ENCODE measurements at places on chromosomes 7 and 10. TPM values are rescaled to one million over a fixed set of nuclear protein-coding genes. Genes with fewer than 3 reads are reported as not detected.

GRCh38 chr7:7761974-7762779, 43.8 kb upstream of the RPA3 start:
- DNase-seq, result no peak

GRCh38 chr10:93346694-93347093, 135.4 kb downstream of the MYOF start:
- DNase-seq, result no peak

GRCh38 chr7:136874393-136875032, 6.1 kb downstream of the CHRM2 start:
- DNase-seq, result no peak

- DNase-seq, result no peak
Measured at GRCh38 chr7:88328787-88329186, 22.1 kb upstream of the STEAP4 start.

DNA sequence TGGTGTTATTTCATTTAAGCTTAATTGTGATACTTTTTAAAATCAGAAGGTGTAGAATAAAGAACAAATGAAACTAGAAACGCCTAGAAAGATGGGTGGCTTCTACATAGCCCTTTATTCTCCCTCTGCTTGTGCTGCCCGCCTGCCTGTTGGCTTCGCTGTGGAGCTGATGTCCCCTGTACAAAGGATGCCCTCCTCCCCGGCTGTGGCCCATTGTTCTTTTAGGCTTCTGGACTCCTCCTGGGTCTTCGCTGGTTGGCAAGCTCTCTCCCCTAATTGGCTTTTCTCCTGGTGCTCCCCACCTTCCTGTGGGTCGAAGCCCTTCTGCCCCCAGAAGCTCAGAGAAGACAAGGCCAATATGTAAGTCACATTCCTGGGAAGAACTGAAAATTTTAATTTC, 98.2 kb downstream of the FANK1 start:
- DNase-seq, result no peak

The TMEM236 gene
- total RNA-seq, result 0.13 TPM

- DNase-seq, result no peak
Measured at GRCh38 chr7:127912901-127913300, 118.3 kb downstream of the LRRC4 start.

- no peak for DNase-seq
Measured at GRCh38 chr7:122595885-122596284, 103.0 kb downstream of the RNF133 start.

The CCDC172 gene
- total RNA-seq, result not detected

GRCh38 chr7:150909200-150909995, 57.1 kb downstream of the AOC1 start:
- DNase-seq, result no peak

The HIF1AN gene
- total RNA-seq, result 13.5 TPM

The FXYD4 gene
- total RNA-seq, result not detected

GRCh38 chr10:52738951-52739350, 33.6 kb downstream of the MBL2 start:
- no peak for DNase-seq

- DNase-seq, result no peak
Measured at GRCh38 chr10:15335508-15335907, 35.6 kb downstream of the FAM171A1 start.

The MRLN gene
- total RNA-seq, result not detected

- no peak for DNase-seq
Measured at GRCh38 chr7:83509255-83510021, 139.5 kb downstream of the SEMA3E start.

DNA sequence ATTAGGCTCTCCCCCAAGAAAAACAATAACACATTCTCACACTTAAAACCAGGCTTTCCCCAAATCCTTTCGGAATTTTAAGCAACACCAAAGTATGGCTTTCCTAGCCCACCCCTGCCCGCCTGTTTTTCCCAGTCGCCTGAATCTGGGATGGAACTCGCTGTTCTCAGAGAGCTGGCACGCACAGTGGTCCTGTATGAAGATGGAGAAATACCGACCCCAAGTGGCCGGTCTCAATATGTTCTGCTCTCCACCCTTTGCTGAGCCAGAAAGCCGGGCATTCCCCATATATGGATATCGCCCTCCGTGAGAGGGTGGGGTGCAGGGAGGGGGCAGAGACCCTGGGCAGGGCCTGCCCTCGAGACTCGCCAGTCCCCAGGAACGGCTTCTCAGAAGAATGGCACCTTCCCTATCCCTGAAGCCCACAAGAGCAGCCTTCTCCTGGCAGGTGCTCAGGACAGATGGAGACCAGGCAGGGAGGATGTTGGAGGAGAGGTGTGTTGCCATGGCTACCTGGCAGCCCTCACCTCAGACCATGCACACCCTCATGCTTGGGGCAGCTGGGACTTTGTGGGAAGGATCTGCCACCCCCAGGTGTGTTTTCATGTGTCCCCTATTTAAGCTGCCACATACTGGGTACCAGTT, 3.4 kb downstream of the TACR2 start:
- DNase-seq, result peak; percentile 87

The CYP2C19 gene
- total RNA-seq, result 0.30 TPM

The HOXA10 gene
- 8.9 TPM for total RNA-seq

- DNase-seq, result peak; percentile 0
Measured at GRCh38 chr10:122665329-122665860, 34.3 kb downstream of the C10orf120 start.

- no peak for DNase-seq
Measured at GRCh38 chr7:90411510-90411909, 8.2 kb downstream of the CLDN12 start.

- DNase-seq, result no peak
Measured at GRCh38 chr10:61970182-61971002, 68.9 kb downstream of the ARID5B start.

DNA sequence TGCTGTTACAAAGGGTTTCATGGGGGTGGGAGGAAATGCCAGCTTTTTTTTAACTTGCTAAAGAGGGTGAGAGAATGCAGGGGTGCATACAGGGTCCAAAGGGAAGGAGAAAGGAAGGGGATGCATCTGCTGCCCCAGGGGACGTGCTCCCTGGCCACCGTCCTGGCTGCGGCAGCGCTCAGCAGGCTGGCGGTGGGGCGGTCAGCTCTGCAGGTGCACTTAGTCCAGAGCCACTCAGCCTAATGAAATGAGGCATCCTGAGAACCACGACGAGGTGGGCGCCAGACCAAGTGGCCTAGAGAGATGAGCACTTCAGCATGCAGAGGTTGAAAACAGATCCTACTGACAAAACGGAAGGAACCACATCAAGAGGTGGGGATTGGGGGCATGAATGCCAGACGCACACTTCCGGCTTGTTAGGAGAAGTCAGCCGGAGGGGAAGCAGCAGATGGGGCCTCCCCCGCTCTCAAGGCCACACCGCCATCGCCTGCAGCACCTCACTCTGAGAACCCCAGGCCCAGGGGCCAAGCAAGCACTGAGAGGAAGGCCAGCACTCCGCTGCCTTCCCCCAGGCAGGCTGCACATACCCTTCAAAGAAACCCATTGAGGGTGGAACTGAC, 94.5 kb downstream of the MAD1L1 start:
- no peak for DNase-seq

- DNase-seq, result no peak
Measured at GRCh38 chr7:26609532-26609931, 254.9 kb downstream of the SKAP2 start.

GRCh38 chr7:73726083-73726466, 6.6 kb upstream of the STX1A start:
- no peak for DNase-seq

GRCh38 chr10:122259075-122259466, 12.0 kb upstream of the BTBD16 start:
- peak; percentile 57 for DNase-seq

All from suprapubic skin (tissue), 4 donors.